ENCODE measurements at places on chromosomes 13 and 19.

- no peak for DNase-seq
Observed at GRCh38 chr19:4062419-4063368, 4.0 kb downstream of the ZBTB7A start.

GRCh38 chr13:67740871-67741535, 510.9 kb upstream of the PCDH9 start:
- DNase-seq: no peak

DNA sequence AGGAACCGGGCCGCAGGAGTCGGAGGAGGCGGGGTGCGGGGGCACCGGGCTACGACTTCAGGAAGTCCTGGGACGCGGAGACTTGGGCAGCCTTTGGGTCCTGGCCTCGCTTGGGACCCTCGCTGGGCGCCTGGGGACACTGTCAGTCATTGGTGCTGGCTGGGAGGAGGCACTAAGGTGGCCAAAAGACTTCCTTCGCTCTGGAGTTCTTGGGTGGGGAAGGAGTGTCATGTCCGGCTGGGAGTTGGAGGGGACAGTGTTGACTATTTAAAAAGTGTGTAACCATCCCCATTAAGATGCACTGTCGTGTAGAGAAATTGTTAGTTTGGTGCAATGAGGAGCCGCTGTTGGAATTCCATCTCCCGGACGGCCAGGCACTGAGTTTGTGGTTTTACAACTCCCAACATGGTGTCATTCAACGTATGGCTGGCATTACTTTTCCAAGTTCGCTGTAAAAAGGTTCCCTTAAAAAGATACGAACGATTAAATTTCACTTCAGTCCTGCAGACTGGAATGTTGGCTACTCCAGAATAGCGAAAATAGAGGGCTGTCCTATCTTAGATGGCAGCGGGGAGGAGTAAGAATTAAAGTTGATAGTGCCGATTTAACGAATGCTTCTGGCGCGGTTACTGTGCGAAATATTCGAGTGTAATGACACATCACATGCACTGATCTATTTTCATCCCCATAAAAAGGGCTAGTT, 776 bp downstream of the DNAJC3 start:
- DNase-seq: no peak

DNA sequence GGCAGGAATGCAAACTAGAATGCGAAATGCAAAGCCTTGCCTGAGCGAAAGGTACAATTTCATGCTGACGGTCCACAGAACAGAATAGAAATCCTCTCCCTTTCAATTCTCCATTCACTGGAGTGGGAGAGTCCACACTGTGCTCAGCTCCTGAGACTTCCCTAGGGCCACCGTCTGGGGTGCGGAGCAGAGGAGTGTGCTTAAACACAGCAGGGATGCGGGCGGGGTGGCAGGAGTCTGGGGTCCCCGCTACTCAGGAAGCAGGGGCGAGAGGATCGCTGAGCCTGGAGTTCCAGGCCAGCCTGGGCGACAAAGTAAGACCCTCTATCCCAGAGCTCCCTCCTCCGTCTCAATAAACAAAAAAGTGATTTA, 552 bp upstream of the ZNF816 start:
- DNase-seq: no peak

DNA sequence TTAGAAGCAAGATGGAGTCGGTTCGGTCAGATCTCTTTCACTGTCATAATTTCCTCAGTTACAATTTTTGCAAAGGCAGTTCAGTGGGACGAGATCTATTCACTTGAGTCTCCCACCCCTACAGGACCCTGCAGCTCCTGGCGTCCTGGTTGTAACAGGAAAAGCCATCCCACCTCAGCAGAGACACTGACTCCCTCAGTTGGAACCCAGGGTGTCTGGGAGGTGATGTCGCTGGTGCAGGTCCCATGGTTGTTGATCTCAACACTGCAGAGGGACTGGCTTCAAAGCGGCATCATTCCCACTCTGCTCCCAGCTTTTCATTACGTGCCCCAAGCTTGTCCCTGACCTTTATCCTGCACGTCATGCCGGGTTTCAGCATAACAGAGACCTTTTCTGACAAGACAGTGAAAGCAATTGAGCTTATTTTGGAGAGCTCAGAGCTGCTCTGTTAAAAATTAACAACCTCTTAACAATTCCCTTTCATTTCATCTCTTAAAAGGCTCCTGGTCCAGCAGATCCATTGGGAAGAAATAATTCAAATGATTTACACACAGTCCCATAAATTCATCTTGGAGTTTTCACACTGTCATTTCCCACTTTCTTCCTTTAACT, 17.6 kb upstream of the COG3 start:
- DNase-seq: no peak

DNA sequence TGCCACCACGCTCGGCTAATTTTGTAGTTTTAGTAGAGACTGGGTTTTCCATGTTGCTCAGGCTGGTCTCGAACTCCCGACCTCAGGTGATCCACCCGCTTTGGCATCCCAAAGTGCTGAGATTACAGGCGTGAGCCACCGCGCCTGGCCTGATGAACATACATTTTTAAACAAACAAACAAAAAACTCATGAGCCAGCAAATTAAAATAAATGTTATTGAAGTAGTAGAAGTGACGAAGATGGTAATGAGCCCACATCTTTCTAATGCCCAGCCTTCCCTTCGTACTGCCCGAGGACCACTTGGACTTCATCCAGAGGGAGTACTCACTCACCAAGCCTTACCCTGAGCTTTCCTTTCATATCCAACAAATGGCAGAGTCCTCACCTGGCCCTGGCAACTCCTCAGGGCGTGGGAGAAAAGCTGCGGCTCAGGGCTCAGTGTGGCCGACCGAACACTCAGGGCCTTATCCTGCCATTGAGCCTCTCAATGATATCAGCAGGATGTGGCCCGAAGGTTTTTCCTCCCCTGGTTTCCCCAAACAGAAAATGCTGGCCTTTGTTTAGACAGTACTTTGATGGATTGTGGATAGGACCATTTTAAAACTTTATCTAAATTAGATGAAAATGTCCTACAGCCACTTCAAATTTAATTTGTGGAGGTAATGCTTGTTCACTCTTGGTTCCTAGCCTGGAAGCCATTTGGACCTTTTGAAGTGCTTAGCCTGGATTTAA, 22.8 kb upstream of the ABCC4 start:
- no peak for DNase-seq
